ENCODE measurements at places on chromosomes 7 and 10. TPM values are rescaled to one million over a fixed set of nuclear protein-coding genes. Genes with fewer than 3 reads are reported as not detected.

The PKD2L1 gene
- total RNA-seq: not detected

The GNAI1 gene
- 47.2 TPM for total RNA-seq

The FGF8 gene
- total RNA-seq: not detected

The HPS1 gene
- total RNA-seq: 40.4 TPM

The CACNB2 gene
- 0.14 TPM for total RNA-seq

The TCF7L2 gene
- 13.8 TPM for total RNA-seq

The PNLIPRP2 gene
- total RNA-seq: not detected

The CNTNAP2 gene
- total RNA-seq: not detected

The LLCFC1 gene
- not detected for total RNA-seq

The GIMAP6 gene
- not detected for total RNA-seq

Measured in placental pericyte (primary cell).